ENCODE measurements at places on chromosomes 2 and 18.

DNA sequence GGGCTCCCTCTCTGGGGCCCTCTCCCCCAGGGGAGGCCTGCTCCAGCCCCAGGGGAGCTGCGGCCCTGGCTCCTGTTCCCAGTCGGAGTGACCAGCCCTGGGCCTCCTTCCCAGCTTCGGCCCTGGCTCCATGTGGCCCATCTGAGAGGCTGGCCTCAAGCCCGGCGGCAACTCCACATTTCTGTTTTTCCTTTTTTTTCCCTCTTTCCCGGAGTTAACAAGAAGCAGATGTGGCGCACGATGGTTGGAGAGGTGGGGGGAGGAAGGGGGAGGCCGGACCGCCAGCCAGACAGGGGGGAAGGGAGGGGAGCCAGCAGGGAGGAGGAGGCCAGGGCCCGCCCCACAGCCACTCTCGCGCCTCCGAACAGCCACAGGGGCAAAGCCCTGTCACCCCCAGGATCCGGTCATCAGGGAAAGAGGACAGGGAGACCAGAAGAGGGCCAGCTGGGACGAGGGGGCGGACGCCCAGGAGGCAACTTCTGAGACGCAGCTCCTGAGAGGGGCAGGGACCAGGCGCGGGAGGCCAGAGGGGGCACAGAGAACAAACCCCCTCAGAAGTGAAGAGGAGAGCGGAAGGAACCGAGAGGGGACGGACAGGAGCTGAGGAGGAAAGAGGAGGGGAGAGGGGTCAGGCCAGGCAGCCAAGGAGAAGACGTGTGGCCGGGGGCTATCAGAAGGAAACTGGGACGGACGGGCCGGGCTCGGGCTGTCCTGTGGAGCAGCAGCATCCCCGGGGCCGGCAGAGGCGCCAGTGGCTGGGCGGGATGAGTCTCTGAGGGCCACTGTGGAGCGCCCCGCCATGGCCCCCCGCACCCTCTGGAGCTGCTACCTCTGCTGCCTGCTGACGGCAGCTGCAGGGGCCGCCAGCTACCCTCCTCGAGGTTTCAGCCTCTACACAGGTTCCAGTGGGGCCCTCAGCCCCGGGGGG lies at the start of gene EMILIN1:
Gene EMILIN1, plus strand, starts transcription at position 349 of the 928 bp plus-strand sequence. Its CDS starts 451 bp downstream, at position 800.
- DNase-seq, result no peak

GRCh38 chr18:32302806-32303205 lies 113.0 kb downstream of the MEP1B start:
- DNase-seq, result no peak

DNA sequence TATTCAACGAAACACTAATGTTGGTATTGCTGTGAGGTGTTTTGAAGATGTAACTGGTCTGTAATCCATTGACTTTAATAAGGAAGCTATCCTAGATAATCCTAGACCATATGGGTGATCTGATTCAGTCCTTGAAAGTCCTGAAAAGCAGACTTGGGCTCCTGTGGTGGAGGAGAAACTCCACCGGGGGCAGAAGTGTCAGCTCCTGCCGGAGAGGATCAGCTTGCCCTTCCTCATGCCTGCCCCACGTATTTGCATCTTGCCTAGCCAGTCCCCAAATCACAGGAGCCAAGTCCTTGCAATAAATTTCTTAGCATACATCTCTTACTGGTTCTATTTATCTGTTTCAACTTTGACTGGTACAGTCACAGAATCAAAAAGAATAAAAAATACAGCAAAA lies 144.2 kb upstream of the DLGAP1 start:
- no peak for DNase-seq

GRCh38 chr2:217845301-217845700 lies 157.5 kb downstream of the TNS1 start:
- DNase-seq, result no peak

- DNase-seq, result no peak
These were observed 6.6 kb downstream of the GAD1 start for GRCh38 chr2:170823088-170823897.

- DNase-seq, result no peak
These were observed 161.0 kb downstream of the BARD1 start for GRCh38 chr2:214648520-214648919.

DNA sequence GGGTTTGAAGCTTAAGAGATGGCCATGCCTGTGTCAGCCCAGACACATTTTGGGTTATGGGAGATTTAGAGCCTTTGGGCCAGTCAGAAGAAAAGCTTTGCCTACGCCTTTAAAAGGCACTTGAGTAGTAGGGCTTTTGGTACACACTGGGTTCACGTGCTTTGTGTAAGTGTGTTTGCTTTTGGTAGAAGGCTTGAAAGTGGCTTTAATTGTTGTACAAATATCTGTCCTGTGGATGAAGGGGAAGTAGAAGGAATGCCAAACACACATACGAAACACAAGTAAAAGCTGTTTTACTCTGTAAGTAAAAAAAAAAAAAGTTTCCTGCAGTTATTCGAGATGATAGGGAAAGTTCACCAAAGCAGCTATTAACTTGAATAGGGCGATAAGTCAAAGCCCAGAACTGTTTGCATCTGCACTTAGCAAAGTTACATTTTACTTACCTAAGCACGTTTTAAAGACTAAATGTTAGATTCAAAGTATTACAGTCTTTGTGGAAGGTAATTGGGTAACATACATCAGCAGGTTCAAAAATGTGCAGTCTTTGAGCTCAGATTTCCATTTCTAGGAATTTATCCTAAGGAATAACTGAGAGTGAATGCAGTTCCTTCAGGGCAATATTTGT lies 75.4 kb downstream of the STK25 start:
- no peak for DNase-seq

- no peak for DNase-seq
These were observed 15.9 kb upstream of the CHAC2 start for GRCh38 chr2:53751728-53752127.

DNA sequence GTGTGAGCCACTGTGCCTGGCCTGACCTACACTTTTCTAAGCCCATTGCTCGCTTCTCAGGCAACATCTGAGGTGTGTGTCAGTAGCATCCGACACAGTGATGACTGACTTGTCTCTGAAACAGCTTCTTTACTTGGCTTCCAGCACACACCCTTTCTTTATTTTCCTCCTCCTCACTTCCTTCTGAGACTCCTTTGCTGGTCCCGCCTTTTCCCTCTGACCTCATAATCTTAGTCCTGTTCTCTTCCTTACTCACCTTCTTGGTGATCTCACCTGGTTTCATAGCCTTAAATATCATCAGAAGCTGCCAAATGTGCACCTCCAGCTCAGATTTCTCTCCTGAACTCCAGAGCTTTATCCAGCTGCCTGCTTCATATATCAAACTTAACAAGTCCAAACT lies 66.6 kb upstream of the PELI1 start:
- DNase-seq, result no peak

DNA sequence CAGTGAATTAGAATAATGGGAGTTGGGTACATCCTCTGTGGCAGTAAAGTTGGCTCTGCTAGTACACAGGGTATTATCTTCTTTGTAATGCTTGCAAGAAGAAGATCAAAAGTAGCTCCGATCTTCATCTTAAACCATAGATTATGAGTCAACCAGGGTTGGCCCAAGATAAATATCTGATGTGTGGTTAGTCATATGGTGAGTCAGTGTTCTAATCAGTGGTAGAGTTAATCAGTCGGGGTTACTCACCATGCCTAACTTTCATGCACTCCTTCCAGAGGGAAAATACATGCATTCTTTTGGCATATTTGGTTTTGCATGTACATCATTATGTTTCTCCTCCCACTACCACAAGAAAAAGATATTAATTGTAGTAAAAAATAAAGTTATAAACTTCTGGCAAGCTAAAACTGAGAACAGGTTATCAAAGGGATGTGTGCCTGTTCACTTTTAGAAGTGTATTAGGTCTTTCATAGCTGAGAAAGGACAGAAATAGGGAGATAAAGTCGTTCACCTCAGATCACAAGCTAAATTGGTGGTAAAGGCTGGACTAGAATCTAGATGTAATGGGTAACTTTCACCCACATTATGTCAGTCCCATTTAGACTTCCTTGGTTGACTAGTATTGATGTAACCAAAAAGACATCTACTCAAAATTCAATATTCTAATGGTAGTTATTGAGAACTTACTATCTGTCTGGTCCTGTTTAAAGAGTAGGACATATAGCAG lies 684.4 kb downstream of the IRS1 start:
- no peak for DNase-seq

DNA sequence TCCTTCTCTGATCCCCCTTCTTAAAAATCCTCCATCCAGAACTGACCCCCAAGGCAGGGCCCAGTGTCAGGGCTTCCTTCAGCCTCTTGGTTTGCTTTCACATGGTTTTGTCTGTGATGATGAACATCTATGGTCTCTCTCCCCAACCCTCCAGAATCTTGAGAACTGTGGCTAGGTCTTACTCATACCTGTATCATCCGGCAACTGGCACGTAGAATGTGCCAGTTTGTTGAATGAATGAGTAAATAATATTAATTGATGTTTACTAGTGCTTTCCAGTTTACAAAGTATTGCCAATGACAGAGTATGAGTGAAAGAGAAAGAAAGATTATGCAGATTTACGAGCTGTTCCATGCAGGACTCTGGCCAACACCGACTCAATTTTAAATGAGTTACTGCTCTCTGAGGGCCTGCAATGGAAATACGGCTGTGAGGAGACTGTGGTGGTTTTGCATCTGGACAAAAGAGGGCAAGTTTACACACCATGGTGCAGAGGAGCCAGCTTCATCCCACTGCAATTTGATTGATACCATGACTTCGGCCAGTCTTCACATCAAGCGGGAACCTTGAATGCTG lies 29.9 kb upstream of the TRIB2 start:
- no peak for DNase-seq

DNA sequence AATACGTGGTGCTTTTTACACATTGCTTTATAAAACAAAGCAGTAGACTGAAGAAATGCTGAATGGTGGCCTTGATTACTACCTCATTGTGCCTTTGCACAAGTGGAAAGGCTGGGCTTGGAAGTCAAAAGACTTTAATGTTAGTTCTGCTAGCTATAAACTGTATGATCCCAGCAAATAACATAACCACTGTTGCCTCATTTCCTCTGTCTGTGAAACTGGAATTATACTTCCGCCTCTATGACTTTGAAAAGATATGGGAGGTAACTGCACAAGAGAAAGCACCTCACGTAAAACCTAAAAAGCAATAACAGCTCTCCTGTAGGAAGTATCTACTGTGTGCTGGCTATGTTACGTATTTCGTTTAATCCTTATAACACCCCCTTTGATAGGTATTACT lies 43.4 kb upstream of the DSC1 start:
- no peak for DNase-seq

DNA sequence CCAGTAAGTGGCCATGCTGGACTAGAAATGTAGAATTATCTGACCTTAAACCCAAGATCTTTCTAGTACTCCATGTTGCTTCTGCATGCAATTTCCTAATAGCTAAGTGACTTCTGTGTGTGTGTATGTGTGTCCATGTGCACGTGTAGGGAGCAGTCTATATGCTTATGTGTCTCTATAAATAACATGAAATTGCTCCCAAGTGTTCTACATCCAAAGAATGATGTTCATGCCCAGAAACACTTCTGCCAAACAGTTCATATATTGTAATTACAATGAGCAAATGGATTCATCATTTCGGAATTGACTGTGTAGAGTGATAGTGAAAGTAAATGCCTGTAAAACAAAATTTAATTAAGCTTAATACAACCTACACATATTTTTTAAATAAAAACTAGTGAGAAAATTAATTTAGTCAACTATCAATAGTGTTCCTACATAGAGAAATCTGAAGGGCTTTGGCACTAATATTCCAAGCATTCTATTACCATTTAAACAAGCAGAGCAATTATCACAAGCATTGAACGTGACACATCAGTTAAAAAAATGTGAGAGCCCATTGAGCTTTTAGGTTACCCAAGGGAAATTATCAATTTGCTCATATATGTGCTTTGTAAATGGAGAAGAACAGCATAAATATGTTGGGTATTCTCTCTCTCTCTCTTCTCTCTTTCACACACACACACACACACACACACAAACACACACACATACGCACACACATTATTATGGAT lies 1067.4 kb downstream of the CNTNAP5 start:
- no peak for DNase-seq

DNA sequence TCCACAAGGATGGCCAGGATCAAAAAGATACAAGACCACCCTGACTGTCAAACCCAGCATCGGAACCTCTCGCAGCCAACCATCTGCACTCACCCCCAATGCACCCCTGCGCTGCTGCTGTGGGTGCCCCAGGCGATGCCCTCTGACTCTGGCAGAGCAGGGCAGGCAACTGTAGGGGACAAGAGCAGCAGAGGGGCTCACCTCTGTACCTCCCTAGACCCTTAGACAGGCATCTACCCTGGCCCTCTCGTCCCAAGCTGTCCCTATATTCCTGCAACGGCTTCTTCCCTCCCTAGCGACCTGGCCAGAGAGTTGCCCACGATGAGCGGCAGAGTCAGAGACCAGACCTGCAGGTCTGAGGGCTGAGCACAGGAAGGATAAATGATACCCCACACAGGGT lies 128.2 kb downstream of the HDAC4 start:
- no peak for DNase-seq

GRCh38 chr2:105739426-105739825 lies 5.3 kb upstream of the NCK2 start:
- DNase-seq, result no peak

GRCh38 chr2:17799301-17800120 lies 16.7 kb upstream of the MSGN1 start:
- DNase-seq, result no peak

DNA sequence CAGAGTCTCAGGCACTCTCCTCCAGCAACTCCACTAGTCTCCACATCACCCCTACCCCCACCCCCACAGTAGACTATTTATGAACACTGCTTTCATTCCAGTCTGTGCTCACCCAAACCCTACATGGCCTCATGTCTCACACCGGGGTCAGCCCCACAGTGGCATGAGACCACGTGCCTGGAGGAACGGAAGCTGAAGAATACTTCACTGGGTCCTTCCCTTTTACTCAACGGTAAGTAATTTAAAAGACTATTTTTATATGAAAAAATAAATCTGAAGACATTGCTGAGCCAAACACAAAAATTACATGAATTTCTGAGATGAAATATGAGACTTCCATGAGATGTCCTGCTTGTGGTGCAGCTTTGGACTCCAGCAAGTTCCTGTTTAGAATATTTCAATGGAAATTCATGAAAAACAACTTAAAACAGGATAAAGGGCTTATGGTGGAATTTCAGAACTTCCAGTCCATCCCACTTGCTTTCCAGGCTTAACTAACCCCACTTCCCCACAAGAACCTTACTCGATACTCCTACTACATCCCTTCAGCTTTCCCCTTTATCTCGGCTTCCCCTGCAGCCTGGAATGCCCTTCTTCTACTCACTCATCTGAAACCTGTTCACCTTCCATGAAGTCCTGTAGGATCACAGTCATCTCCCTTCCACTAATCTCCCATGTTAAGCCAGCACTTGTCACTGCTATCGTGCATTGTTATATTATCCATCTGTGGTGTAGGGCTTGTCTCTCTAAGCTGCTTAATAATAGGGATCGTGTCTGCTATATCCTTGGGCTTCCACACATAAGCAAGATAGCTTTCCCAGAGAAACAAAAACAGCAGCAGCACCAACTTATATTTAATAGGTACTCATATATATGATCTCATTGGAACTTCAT lies 47.9 kb downstream of the SLC14A1 start:
- no peak for DNase-seq

- no peak for DNase-seq
These were observed 61.1 kb downstream of the MEIS1 start for GRCh38 chr2:66495788-66496640.

GRCh38 chr18:35215026-35215425 lies 25.8 kb upstream of the ZNF397 start:
- DNase-seq, result no peak

GRCh38 chr2:120267348-120267747 lies 14.7 kb downstream of the RALB start:
- DNase-seq, result no peak

GRCh38 chr2:43134571-43134889 lies 91.9 kb downstream of the ZFP36L2 start:
- DNase-seq, result no peak

- DNase-seq, result no peak
These were observed 79.8 kb downstream of the ACVR2A start for GRCh38 chr2:147924647-147925046.
